ENCODE measurements at places on chromosomes 2 and 18.

DNA sequence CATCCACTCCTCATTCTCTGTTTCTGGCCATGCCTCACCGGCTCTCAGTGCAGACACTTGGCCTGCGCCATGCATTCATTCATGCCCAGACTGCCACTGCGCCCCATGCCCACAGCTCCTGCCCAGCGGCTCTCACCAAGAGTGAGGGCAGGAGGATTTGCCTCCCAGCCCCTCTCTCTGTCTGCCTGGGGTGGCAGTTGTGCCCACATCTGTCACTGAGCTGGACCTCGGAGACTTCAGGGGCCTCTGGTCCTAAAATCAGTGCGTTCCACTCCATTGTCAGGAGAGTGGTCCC lies 75.1 kb downstream of the CIB4 start:
- no peak for DNase-seq

DNA sequence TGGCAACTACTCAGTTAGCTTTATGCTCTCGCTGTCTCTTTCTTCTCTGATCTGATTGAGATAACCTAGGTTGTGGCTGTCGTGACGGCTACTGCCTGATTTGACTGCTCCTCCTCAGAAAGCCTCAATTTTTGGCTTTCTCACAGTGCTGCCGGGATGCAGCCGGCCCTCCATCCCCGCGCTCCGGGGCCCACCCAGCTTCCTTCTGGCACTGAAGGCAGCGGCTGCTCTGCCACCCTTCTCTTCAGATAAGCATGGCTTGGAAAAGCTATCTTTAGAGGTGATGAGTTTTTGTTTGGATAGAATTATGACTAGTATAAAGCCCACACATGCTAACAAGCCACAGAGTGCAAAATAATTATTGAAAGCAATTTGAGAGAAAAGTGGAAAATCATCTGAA lies 102.5 kb downstream of the DPP4 start:
- no peak for DNase-seq

DNA sequence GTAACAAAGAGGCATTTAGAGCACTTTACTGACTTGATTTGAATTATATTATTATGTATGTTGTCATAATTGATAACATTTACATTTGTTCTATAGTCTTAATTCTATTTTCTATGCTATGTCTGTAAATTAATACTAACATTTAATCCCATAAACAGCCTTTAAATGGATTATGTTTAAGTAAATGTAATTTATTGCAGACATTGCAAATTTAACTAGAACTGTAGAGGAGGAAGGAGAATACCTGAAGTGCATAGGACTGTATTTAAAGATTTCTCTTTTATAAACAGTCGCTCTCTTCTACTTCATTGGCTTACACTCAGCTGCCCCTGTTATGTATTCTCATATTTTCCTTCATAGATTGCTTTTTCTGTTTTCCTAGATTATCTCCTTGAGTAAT lies 92.4 kb downstream of the SPAG16 start:
- no peak for DNase-seq

DNA sequence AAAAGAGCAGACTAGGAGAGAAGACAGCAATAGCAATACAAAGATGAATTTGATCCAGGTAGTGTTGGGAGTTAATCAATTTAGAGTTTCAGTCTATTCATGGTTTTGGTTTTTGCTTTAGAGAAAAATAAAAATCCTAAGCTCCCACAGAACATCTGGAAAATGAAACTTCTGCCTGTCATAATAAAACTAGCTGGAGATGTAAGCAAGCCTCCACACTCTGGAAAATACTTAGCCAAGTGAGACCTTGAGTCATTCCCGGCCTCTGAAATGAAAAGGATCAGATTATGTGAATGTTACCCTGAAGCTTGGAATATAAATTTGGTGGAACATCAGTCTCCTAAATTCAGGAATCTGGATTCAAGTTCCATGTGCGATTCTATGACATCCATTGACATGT lies 485.6 kb upstream of the SPRED2 start:
- DNase-seq: no peak

DNA sequence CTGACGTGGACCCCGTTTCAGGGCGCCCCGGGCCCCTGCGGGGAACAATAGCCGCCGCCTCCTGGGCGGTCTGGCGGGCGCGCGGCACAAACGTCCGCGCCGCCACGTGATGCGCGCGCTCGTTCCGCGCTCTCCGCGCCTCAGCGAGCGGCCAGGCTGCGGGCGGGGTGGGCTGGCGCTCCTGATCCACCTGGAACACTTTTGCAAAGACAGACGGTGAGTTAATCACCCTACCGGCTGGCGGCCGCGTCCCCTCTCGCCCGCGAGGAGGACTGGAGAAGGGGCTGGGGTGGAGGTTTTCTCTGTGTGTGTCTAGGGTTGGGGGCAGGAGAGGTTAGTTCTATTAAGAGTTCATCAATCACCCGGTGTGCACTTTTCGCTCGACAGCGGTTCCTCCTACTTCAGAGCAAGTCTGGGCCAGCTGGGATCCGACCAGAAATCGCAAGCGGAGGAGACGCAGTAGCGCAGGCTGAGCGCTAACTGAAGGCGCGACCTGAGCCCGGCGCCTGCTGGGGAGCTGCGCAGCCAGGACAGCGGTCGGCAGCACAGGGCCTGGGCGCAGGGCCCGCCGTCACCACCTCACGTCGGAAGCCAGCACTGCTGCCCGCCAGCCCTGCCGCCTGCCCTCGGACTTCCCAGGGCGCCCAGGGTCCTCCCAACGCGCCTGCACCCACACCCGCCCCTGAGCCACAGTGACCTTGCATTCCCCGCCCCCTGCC lies 10.3 kb upstream of the HOXD1 start:
- no peak for DNase-seq

GRCh38 chr2:135909976-135910375 lies 33.7 kb upstream of the MCM6 start:
- DNase-seq: no peak

- no peak for DNase-seq
Measured at GRCh38 chr2:170892391-170892951, 36.6 kb upstream of the GORASP2 start.

GRCh38 chr2:128488434-128488833 lies 169.8 kb upstream of the HS6ST1 start:
- DNase-seq: no peak

GRCh38 chr2:74915743-74916142 lies 42.7 kb upstream of the POLE4 start:
- DNase-seq: no peak

GRCh38 chr2:65553504-65554074 lies 121.2 kb upstream of the SPRED2 start:
- no peak for DNase-seq

GRCh38 chr2:8537562-8538155 lies 144.2 kb upstream of the ID2 start:
- DNase-seq: no peak

- DNase-seq: peak; percentile 56
Measured at GRCh38 chr2:21317131-21317530, 193.4 kb downstream of the TDRD15 start.

Data from RPMI8226 (cell line).